ENCODE measurements at places on chromosomes 4 and X. TPM values are rescaled to one million over a fixed set of nuclear protein-coding genes. Genes with fewer than 3 reads are reported as not detected.
A peak's percentile ranks its signal among the peaks of the same experiment; 100 is the strongest.

DNA sequence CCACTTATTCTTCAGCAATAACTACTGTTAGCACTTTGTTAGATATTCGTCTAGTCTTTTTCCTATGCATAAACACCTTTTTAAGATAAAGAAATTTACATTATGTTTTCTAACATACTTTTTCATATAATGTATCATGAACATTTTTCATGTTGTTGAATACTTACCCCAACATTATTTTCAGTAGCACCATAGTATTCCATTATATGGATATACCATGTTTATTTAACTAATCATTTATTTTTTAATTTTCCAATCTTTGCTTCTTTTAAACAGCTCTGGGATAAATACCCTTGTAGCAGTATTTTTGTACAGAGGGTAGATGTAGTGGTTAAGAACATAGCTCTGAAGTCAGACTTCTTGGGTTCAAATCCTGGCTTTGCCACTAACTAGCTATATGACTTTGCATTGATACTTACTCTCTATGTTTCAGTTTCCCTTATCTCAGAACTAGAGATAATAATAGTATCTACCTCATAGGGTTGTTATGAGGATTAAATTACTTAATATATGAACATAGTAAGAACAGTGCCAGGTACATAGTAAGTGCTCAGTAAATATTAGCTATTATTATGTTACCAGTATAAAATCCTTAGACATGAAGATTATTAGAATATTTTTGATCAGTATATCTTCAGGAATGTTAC is 11.3 kb downstream of the EXOC1 start:
- no peak for DNase-seq

PRR32 gene
- not detected for total RNA-seq

GRCh38 chr4:40299811-40300292 is 35.3 kb upstream of the CHRNA9 start:
- DNase-seq: no peak

- DNase-seq: no peak
Observed at GRCh38 chrX:32562261-32562660, 649.1 kb downstream of the DMD start.

- peak; percentile 58 for DNase-seq
Observed at GRCh38 chr4:83599183-83599582, 63.3 kb downstream of the GPAT3 start.

YY2 gene
- 0.63 TPM for total RNA-seq

INTS6L gene
- 49.3 TPM for total RNA-seq
